ENCODE measurements at places on chromosomes 4 and X.

GRCh38 chrX:38675856-38676255, 114.5 kb downstream of the TSPAN7 start:
- no peak for DNase-seq

GRCh38 chr4:15805583-15806517, 27.7 kb downstream of the CD38 start:
- no peak for DNase-seq

GRCh38 chrX:15056044-15056443, 182.8 kb downstream of the MOSPD2 start:
- no peak for DNase-seq

GRCh38 chr4:2869659-2870058, 26.0 kb downstream of the ADD1 start:
- DNase-seq = no peak

- DNase-seq = no peak
These were observed 850.9 kb downstream of the FAM133A start for GRCh38 chrX:94524867-94525266.

All from activated CD8-positive, alpha-beta memory T cell treated with anti-CD3 and anti-CD28 coated beads for 48 hours (primary cell).